NCI-H2171 treated with DMSO at 0.1 percent for 48 hours (cell line): ENCODE measurements at places on chromosomes 6 and 20.
A peak's percentile ranks its signal among the peaks of the same experiment; 100 is the strongest.

- DNase-seq: no peak
Observed at GRCh38 chr6:93087606-93088005, 331.8 kb downstream of the EPHA7 start.

DNA sequence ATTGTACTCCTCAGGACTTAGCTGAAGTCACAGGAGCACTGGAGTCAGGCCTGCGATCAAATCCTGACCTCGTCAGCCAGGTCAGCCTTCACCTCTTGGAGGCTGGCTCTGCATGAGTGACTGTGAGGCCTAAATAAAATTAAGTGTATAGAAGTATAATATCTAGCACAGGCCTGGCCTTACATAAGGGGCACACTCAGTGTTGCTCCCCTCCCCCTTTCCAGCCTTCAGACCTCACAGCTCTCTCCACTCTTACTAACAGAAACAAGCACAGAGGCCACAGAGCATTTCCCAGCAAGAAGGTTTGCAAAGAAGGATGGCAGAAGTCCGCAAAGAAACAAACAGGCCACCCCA lies 84.8 kb downstream of the TRERF1 start:
- no peak for DNase-seq

DNA sequence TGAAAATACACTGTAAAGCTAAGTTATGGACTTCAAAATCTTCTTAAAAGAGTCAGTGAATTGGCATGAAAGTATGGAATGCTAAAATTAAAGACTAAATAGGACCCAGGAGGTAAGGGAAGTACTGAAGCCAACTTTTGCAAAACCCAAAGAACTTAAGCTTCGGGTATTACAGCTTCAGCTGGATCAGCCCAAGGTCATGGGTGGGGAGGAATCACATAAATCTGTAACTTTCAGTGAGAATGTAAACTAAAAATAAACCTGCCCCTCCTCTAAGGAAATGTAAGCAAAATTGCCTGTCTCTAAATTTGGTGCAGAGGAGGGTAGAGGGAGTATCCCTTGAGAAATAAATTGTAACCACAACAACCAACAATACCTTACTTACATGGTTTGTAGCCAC lies 4.4 kb upstream of the MUC21 start:
- no peak for DNase-seq

DNA sequence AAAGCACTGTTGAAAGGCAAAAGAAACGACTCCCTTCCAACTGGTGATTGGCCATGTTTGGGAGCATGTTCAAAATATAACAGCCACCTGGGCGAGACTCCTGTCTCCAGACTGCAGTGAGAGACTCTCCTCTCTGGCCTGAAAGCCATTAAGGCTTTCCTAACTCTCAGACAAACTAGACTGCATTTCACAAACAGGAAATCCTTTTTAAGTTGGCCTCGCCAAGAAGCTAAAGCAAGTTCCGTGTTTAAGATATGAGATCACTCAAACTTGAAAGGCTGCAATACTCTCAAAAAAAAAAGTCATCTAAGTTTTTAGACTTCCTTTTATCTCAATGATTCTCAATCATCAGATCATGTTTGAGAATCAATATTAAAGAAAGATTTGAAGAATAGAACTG lies 117.0 kb downstream of the TFAP2A start:
- no peak for DNase-seq

- no peak for DNase-seq
Observed at GRCh38 chr6:98992535-98992934, 44.8 kb upstream of the FBXL4 start.

DNA sequence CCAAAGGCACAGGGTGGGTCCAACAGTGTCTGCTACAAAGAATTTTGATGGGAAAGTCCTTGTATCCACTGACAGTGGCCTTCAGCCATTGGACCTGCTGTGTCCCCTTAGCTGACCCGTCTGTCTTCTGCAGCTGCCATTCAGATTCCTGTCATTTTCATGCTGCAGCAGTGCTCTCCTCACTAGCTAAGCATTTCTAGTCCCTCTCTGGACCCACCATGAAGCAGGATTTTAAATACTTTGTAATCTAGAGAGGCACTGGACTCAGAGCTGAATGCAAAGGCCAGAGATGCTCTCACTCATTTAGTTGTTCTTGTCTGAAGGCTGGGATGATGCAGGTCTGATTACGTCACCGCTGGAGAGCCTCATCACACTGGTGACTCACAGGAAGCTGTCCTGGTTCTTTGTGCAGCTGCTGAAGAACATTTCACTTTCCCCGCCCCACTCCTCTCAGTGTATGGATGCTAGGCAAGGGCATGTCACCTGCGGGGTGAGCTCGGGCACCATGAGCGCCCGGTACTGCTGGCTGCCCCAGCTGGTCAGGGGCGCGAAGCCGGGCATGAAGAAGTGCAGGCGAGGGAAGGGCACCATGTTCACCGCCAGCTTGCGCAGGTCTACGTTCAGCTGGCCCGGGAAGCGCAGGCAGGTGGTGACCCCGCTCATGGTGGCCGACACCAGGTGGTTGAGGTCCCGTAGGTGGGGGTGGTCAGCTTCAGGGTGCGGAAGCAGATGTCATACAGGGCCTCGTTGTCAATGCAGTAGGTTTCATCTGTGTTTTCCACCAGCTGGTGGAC lies 19.4 kb upstream of the TUBB2A start:
- DNase-seq: no peak

GRCh38 chr20:59748619-59749191 lies 144.4 kb downstream of the PHACTR3 start:
- DNase-seq: no peak

GRCh38 chr6:62013719-62014118 lies 272.3 kb downstream of the KHDRBS2 start:
- DNase-seq: no peak

- DNase-seq: no peak
Observed at GRCh38 chr20:41358717-41359116, 7.9 kb downstream of the EMILIN3 start.

DNA sequence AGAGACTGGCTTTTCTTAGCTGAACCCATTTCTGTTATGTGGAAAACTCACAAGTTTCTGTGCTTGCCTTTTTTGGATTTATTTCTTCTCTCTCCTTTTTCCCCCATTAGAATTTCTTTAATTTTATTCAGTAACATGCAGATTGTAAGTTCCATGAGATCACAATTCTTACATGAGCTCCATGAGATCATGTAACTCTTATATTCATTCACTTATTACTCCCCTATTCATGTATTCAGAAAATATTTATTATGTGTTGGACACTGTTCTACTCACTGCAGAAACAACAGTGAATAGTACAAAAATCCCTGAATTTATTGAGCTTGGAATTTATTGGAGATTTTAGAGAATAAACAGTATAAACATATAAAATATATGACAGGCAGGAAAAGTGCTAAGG lies 105.8 kb downstream of the INSM1 start:
- DNase-seq: no peak

- no peak for DNase-seq
Observed at GRCh38 chr6:151009576-151009975, 144.1 kb downstream of the MTHFD1L start.

DNA sequence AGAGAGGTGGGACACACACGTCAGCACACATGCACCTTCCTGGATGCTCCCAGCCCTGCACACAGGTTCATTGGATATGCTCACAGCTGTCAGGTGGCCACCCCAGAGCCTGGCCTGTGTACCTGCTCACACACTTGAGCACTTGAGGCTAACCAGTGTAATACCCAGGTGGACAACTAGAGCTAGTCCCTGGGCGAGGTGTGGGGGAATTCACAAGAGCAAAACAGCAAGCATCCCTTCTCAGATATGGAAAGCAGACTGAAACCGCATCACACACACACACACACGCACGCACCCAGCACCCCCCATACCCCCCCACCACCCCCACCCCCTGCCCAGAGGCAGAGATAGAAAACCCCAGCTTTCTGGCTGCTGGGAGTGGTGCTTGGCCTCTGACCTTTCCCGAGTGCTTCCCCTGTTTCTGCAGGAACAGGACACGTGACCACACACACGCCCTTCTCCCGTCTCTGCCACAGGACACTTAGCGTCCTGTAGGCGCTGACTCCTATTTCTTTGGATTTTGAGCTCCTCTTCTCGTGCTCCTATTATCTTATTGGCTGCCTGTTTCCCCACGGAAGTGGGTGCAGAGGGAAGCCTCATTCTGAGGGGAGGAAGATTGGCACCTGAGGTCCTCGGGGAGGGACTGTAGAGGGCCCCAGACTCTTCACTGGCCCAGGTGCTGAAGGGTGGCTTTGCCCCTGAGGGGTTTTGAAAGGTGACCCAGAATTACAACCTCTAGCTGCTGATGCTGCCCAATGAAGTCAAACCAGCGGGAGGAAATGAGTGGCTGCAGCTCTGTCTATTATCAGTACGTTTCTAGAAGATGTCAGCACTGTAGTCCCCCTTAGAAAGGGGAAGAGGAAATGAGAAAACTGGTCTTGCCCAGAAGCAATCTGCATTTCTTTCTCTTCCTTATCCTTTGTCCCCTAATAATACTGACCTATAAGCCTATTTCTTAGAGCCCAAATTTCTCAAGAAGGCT lies 65.8 kb downstream of the SYTL3 start:
- no peak for DNase-seq

DNA sequence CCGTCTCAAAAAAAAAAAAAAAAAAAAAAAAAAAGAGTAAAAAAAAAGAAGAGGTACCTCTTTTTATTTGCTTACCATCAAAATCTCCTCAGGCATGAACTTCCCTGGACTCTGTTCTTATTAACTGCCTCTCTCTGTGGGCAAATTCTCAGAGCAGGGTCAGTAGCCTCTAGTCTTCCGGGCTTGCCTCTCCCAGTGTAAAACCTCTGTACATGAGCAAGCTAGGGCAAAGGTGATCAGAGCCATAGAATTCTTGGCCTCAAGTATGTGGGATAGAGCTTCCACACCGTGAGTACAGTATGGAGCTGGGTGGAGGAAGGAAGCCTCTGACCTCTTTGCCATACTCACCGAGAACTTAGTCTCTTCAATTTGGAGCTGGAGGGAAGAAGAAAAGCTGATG lies 58.5 kb downstream of the TRPC4AP start:
- DNase-seq: no peak

GRCh38 chr20:18645196-18645745 lies 57.4 kb downstream of the DTD1 start:
- no peak for DNase-seq

- DNase-seq: no peak
Observed at GRCh38 chr6:5108068-5108467, 22.9 kb downstream of the PPP1R3G start.

DNA sequence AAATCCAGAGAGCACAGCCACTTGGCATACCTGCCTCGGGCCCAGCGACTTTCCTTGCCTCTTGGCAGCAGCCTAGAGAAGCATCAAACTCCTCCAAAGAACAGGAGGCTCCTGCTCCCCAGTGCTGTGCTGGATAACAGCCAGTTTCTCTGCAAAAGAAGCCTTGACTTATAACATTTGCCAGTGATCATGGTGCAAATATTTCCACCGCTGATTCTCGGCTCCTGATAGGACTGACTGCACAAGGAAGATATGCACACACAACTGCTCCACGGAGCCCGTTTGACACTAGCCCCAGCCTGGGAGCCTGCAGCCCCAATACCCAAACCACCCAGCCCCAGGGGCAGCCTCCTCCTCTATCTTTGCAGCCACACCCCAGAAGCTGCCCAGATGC lies 17.5 kb downstream of the ACSS1 start:
- DNase-seq: no peak

DNA sequence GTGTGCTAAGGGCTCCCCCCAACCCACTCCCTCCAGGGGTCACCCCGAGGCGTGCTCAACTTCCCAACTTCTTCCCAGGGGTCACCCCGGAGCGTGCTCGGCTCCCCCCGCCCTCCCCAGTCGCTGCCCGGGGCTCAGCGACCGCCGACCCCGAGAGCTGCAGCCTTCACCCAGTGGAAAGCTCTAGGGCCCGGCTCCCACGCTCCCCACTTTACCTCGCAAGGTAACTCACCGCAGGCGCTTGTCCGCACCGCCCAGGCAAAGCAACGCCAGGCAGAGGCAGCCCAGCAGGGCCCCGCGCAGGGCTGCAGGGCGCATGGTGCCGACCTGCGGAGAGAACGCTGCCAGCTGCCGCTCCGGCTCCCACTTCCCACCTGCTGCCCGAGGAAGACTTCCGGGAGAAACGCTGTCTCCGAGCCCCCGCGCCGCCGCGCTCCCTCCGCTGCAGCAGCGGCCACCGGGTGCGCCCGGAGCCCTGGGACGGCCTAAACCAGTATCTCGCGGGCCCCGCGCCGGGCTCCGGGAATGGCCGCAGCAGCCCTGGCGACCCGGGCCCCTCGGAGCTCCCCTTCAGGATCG lies 396 bp downstream of the RNASET2 start:
- peak; percentile 70 for DNase-seq

DNA sequence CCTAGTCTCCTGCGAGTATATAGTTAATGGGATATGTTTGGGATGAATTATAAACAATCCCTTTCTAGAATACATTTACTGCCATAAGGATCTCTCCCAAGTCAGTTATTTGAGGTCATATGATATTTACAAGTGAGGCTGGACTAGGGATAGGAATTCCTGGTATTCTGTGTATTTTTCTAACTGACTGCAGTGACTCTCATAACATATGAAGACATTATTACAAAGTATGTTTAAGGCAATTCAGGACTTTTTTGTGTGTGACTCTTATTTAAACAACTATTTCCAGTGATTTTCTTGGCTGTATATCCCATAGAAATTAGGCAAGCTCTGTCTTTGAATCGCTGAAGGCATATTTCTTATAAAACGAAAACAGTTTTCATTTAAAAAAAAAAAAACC lies 18.4 kb upstream of the TNFAIP3 start:
- no peak for DNase-seq

- DNase-seq: no peak
Observed at GRCh38 chr6:45420909-45421708, 43.4 kb upstream of the SUPT3H start.

DNA sequence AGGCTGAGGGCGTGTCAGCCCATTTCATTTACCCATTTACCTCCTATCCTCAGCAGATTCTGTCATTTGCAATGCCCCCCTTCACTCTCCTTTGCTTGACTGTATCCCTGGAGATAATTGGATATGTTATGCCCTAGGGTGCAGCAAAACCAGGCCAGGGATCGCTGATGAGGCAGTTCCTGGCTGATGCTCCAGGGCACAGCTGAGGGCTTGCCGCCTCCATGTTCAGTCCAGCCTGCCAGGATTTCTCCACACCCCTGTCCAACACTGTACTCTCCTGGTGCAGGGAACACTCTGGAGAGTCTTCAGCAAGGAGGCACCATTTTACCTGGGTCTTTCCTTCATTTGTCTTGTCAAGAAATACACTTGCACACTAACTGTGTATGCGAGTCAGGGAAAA lies 532.1 kb upstream of the CHD6 start:
- no peak for DNase-seq
